Left lung (tissue), 14 donors: ENCODE measurements at places on chromosomes 12 and 14. TPM values are rescaled to one million over a fixed set of nuclear protein-coding genes. Genes with fewer than 3 reads are reported as not detected.
A peak's percentile ranks its signal among the peaks of the same experiment; 100 is the strongest.

ASB2 gene
- total RNA-seq = 1.4 TPM

AKAP5 gene
- 2.9 TPM for total RNA-seq

- H3K4me3 ChIP-seq = no peak overlapping the region
- H3K36me3 ChIP-seq = no peaks in the 10 kb centered on the region
- DNase-seq = peak; percentile 69
- no peaks in the 10 kb centered on the region for H3K4me1 ChIP-seq
These were observed 179.2 kb upstream of the DCN start for GRCh38 chr12:91361864-91362263.

GLI1 gene
- total RNA-seq = 1.9 TPM

GRCh38 chr14:92982956-92983355 is 60.0 kb downstream of the CHGA start:
- H3K27me3 ChIP-seq = no peaks in the 10 kb centered on the region
- H3K4me3 ChIP-seq = no peak overlapping the region
- no peak for DNase-seq
- H3K27ac ChIP-seq = no peak overlapping the region

GRCh38 chr14:70245026-70245425 is 56.3 kb upstream of the SLC8A3 start:
- H3K27ac ChIP-seq = no peak overlapping the region
- no peaks in the 10 kb centered on the region for H3K36me3 ChIP-seq
- H3K4me1 ChIP-seq = no peaks in the 10 kb centered on the region

GRCh38 chr14:95831468-95831867 is 45.2 kb upstream of the TUNAR start:
- no peak overlapping the region for H3K4me3 ChIP-seq
- no peaks in the 10 kb centered on the region for H3K4me1 ChIP-seq
- no peak overlapping the region for H3K27ac ChIP-seq
- H3K27me3 ChIP-seq = no peaks in the 10 kb centered on the region
- no peak for DNase-seq
- no peaks in the 10 kb centered on the region for H3K36me3 ChIP-seq

- no peaks in the 10 kb centered on the region for H3K27me3 ChIP-seq
- DNase-seq = no peak
These were observed 118.7 kb upstream of the TMCC3 start for GRCh38 chr12:94769047-94769420.

DNA sequence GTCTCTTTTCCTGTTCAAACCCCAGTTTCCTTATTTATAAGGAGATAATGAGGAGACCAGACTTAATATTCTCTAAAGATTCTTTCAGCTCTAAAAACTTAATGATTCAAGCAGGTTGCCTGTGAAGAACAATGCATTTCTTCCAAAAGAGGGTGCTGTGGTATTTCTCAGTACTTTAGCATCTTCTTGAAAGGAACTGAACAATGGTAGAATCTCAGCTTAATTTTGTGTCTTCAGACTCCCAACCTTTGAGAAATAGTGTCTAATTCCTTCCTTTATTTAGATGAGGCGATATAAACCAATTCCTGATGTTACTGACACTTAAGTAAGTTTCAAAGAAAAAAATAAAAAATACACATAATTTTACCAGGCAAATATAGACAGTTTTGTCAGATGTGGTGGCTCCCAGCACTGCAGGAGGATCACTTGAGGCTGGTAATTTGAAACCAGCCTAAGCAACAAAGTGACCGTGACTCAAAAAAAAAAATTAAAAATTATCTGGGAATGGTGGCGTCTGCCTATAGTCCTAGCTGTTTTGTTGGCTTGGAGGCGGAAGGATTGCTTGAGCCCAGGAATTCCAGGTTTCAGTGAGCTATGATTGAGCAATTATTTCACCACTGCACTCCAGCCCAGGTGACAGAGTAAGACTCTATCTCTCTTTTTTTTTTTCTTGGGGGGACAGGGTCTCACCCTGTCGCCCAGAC is 76.9 kb upstream of the PSMA6 start:
- DNase-seq = no peak
- no peaks in the 10 kb centered on the region for H3K36me3 ChIP-seq
- H3K4me3 ChIP-seq = no peak overlapping the region
- peaks cover 5% of the 10 kb centered on the region for H3K4me1 ChIP-seq

DNA sequence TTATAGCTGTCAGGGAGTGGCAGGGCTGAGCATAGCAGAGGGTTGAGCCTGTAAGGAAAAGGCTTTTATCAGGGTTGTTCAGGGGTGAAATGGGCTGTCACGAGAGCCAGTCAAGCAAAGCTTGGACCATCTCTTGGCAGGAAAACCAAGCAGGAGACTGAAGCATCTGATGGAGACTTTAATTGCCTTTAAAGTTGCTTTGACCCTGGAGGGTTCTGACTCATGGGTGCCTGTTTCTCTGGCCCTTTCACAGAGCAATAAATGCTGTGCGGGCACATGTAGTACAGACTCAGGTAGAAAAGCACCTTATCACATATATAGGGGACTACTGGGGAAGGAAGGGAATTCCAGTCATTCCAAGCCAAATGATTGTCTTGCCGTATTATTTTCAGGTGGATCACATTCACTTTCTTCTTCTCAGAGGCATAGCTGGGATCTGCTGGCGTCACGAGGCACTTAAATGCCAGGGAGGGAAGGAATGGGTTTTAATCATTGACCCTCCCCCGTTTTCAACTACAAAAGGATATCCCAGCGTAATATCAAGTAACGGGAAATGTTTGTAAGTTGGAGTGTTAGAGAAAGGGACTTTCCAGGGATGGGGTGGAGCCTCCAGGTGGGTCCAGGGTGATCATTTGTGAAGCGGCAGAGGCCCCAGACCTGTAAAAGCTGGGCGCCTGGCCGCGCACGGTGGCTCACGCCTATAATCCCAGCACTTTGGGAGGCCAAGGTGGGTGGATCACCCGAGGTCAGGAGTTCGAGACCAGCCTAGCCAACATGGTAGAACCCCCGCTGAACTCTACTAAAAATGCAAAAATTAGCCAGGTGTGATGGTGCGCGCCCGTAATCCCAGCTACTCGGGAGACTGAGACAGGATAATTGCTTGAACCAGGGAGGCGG is 34.9 kb downstream of the PLEKHD1 start:
- no peak for DNase-seq
- H3K27me3 ChIP-seq = no peaks in the 10 kb centered on the region
- H3K27ac ChIP-seq = no peak overlapping the region
- H3K36me3 ChIP-seq = no peaks in the 10 kb centered on the region

- H3K27me3 ChIP-seq = no peaks in the 10 kb centered on the region
- H3K4me1 ChIP-seq = no peaks in the 10 kb centered on the region
- H3K4me3 ChIP-seq = no peak overlapping the region
- no peaks in the 10 kb centered on the region for H3K36me3 ChIP-seq
These were observed 183.2 kb downstream of the C12orf50 start for GRCh38 chr12:87846045-87846444.

ZNF268 gene
- total RNA-seq = 19.2 TPM

GRCh38 chr12:69388371-69388770 is 28.8 kb downstream of the YEATS4 start:
- peak; percentile 29 for DNase-seq
- H3K36me3 ChIP-seq = peaks cover 13% of the 10 kb centered on the region
- no peak overlapping the region for H3K4me3 ChIP-seq

GRCh38 chr12:1918884-1919236 is 408 bp upstream of the CACNA2D4 start:
- DNase-seq = no peak
- H3K4me3 ChIP-seq = no peak overlapping the region
- H3K27me3 ChIP-seq = peaks cover 33% of the 10 kb centered on the region

- no peak overlapping the region for H3K4me3 ChIP-seq
- no peaks in the 10 kb centered on the region for H3K36me3 ChIP-seq
- no peak for DNase-seq
- H3K4me1 ChIP-seq = no peaks in the 10 kb centered on the region
- H3K27ac ChIP-seq = no peak overlapping the region
- no peaks in the 10 kb centered on the region for H3K27me3 ChIP-seq
These were observed 12.2 kb downstream of the LLPH start for GRCh38 chr12:66118240-66118891.

DNA sequence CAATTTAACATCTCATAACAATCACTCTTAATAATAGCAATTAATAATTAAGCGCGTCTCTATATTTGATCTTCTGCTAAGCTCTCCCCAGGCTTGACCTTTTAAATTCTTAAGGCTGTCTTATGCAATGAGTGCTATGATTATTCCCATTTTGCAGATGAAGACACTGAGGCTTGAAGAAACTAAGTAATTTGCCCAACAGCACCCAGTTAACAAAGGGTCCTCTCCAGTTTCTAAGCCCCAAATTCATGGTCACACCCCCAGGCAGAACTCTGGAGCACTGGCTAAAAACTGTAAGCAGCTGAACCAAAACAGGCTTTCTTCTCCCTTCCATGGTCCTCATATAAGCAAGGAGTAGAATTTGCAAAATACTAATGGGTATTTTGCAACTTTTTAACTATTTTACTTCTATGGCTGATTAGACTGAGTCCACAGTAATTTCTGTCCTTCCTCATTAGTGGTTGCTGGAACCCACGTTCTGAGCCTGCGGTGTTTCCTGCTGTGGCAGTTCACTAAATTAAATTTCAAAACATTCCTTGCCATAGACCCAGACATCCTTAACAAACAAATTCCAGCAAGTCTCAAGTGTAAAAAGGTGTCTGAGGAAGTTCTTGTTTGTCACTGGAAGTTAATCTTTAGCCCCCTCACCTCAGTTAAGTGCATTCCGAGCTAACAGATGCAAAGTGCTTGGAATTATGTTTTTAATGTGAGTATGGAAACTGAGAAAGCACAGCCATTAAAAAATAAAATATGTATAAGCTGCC is 76.5 kb downstream of the TMEM132D start:
- H3K27ac ChIP-seq = no peak overlapping the region
- no peaks in the 10 kb centered on the region for H3K36me3 ChIP-seq
- no peak for DNase-seq
- H3K27me3 ChIP-seq = no peaks in the 10 kb centered on the region

GRCh38 chr14:96538097-96538989 is 36.2 kb downstream of the PAPOLA start:
- no peak overlapping the region for H3K27ac ChIP-seq
- H3K36me3 ChIP-seq = no peaks in the 10 kb centered on the region
- H3K4me3 ChIP-seq = no peak overlapping the region
- no peak for DNase-seq

FBRSL1 gene
- total RNA-seq = 49.4 TPM

DNA sequence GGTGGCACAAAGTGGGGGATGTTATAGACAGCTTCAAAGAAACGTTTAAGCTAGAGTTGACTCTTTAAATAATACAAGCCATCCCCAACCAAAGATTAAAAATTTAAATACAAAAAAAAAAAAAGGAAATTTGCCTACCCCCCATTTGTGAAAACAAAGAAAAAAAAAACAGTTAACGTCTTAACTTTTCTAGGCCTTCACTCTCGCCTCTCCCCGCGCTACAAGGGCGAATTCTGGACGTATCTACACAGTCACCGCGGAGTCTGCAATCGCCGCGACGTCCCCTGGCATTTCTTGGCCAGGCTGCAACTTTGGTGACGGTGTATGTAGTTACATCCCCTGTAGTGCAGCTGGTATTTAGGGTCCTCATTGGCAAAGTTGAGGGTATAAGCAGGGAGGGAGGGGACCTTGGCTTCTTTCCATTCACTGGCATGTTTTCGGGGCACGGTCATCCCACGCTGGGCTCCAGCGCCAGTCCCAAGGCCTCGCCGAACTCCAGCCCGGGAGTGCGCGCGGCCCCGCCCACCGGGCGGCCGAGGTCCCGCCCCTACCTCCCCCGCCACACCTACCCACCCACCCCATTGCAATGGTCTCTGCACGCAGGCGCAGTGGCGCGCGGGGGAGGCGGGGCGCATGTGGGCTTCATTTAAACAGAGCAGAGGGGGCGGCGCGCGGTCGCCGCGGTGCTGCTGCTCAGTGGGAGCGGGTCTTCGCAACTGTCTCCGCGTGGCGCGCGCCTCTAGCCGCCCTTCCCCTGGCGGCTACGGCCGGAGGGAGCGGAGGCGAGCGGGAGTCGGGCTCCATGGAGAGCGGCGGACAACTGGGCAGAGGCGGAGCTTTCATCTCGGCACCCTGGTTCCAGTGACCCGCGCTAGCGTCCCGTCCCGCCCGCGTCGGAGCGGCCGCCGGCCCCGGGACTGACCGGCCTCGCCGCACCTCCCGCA is at the start of gene NUDT4:
TSS of gene NUDT4 (plus strand) at position 674 of the 944 bp plus-strand sequence. CDS start 398 bp downstream, outside the sequence.
- H3K4me1 ChIP-seq = peaks cover 11% of the 10 kb centered on the region
- no peaks in the 10 kb centered on the region for H3K27me3 ChIP-seq
- H3K36me3 ChIP-seq = no peaks in the 10 kb centered on the region
- peak within 1 kb of the TSS; percentile 87 for H3K27ac ChIP-seq

DNA sequence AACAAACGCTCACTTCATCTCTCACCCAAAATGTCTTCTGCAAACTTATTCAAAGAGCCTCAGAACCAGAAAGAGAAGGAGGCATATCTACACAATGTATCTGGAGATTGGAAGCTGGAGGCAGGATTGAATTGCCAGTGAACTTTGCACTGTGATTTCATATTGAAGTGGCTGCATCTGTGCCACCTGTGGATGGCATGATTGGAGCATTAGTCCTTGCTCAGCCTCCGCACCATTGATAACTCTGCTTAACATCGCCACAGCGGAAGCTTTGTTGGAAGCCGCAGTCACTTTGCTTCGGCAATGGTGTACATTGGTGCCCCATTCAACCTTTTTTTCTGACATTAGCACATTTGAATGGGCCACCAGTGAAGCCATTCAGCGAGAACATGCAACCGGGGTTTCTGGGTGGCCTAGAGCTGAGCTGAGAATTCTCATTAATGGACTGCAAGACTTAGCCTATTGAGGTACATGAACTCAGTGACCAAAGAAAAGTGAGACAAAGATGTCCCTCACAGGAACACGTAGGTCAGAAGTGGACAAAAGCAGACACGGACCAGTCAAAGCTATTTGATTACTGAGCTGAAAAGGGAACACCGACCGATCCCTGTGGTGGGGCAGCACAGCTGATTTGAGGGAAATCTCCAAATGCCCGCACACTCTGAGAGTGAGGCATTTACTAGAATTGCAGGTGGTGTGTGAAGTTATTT is 130.4 kb downstream of the BRMS1L start:
- DNase-seq = no peak
- no peaks in the 10 kb centered on the region for H3K27me3 ChIP-seq
- H3K36me3 ChIP-seq = no peaks in the 10 kb centered on the region
- H3K4me1 ChIP-seq = no peaks in the 10 kb centered on the region

- DNase-seq = no peak
- no peak overlapping the region for H3K4me3 ChIP-seq
- H3K27ac ChIP-seq = no peak overlapping the region
- H3K27me3 ChIP-seq = no peaks in the 10 kb centered on the region
- H3K4me1 ChIP-seq = no peaks in the 10 kb centered on the region
These were observed 25.4 kb upstream of the ADAMTS20 start for GRCh38 chr12:43577381-43577780.

- peaks cover 9% of the 10 kb centered on the region for H3K4me1 ChIP-seq
- H3K27ac ChIP-seq = no peak overlapping the region
- no peak for DNase-seq
- H3K36me3 ChIP-seq = no peaks in the 10 kb centered on the region
These were observed 11.6 kb upstream of the PTPRB start for GRCh38 chr12:70648831-70649230.

GRCh38 chr12:107393043-107393717 is 292.4 kb upstream of the PWP1 start:
- H3K4me3 ChIP-seq = no peak overlapping the region
- no peaks in the 10 kb centered on the region for H3K4me1 ChIP-seq
- no peaks in the 10 kb centered on the region for H3K27me3 ChIP-seq
- DNase-seq = no peak
- H3K36me3 ChIP-seq = no peaks in the 10 kb centered on the region

GRCh38 chr12:77882709-77883108 is 52.0 kb downstream of the NAV3 start:
- H3K4me1 ChIP-seq = no peaks in the 10 kb centered on the region
- no peak overlapping the region for H3K27ac ChIP-seq
- H3K4me3 ChIP-seq = no peak overlapping the region
